ENCODE measurements at places on chromosomes 11 and 22. TPM values are rescaled to one million over a fixed set of nuclear protein-coding genes. Genes with fewer than 3 reads are reported as not detected.

PACSIN3 gene
- total RNA-seq = 16.8 TPM

DNA sequence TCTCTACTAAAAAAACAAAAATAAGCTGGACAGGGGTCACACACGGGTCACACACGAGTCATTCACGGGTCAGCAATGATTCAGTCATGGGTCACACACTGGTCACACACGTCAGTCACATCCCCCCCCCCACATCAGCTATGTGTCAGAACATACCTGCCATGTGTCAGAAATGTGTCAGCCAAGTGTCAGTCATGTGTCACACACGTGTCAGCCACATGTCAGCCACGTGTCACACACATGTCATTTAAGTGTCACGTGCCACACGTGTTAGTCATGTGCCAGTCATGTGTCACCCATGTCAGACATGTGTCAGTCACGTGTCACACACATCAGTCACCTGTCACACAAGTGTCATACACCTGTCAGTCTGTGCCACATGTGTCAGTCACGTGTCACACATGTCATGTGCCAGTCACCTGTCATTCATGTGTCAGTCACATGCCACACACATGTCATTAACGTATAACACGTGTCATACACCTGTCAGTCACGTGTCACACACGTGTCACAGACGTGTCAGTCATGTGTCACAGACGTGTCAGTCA is 28.7 kb upstream of the MMP20 start:
- DNase-seq = no peak

GRCh38 chr11:39772525-39773137 is 1686.8 kb downstream of the LRRC4C start:
- no peak for DNase-seq

GRCh38 chr11:94583866-94584500 is 16.8 kb downstream of the PIWIL4 start:
- no peak for DNase-seq

- DNase-seq = no peak
These were observed 700 bp downstream of the FAM180B start for GRCh38 chr11:47587039-47587716.
